Lung microvascular endothelial cell (primary cell): ENCODE measurements at places on chromosomes 11 and 22.
A peak's percentile ranks its signal among the peaks of the same experiment; 100 is the strongest.

GRCh38 chr22:27405672-27406388 lies 395.7 kb downstream of the MN1 start:
- DNase-seq: peak; percentile 68

- no peak for DNase-seq
Measured at GRCh38 chr11:78514922-78515502, 59.7 kb downstream of the NARS2 start.

GRCh38 chr11:75858613-75859012 lies 43.6 kb downstream of the UVRAG start:
- DNase-seq: no peak

DNA sequence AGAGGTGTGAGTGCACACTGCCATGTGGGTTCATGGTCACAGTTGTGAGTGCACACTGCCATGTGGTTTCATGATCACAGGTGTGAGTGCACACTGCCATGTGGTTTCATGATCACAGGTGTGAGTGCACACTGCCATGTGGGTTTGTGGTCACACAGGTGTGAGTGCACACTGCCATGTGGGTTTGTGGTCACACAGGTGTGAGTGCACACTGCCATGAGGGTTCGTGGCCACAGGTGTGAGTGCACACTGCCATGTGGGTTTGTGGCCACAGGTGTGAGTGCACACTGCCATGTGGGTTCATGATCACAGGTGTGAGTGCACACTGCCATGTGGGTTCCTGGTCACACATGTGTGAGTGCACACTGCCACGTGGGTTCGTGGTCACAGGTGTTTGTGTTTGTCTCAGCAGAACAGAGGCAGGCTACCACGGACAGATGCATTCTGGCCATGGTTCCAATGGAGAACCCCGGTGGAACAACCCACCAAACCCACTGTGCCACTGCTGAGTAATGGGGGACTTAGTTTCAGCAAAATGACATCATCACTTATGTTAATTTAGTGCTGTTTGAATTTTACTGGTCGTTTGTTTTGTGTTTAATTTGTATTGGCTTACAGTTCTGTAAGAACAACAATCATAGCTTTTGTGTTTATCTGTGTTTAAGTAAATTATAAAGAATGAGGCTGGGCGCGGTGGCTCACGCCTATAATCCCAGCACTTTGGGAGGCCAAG lies 57.2 kb downstream of the RPS6KA4 start:
- no peak for DNase-seq

- no peak for DNase-seq
Measured at GRCh38 chr22:48070083-48070482, 1307.6 kb downstream of the TBC1D22A start.

- DNase-seq: no peak
Measured at GRCh38 chr11:12989428-12990161, 19.5 kb upstream of the RASSF10 start.

DNA sequence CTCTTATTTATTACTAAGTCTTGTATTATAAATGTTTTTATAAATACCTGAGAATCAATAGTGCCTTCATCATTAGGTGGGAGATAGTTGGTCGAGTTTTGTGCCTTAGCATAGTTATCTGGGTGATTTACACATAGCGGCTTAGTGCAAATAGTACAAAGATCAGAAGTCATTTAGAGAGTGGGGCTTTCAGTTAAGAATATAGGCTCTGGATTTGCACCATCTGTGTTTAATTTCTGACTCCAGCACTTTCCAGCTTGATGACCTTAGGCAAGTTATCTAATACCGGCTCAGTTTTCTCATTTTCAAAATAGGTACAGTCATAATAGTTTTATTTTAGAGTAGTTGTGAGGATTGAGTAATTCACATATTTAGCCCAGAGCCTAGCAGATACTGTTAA lies 26.4 kb downstream of the PDE3B start:
- DNase-seq: no peak

DNA sequence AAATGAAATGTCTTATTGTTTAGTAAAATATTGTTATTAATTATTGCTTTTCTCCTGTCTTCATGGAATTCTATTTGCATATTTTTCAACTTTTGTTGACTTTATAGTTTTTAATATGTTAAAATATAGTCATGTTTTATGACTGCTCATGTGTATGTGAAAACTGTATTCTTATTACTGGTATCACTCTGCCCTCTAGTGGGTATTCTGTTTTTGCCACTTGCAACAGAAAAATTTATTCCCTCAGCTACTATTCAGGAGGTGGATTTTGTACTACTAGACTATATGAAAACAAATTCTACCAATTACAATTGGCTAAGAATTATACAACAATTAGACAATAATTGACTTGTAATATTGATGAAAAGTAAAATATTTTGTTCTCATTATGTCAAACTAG lies 45.0 kb downstream of the OR4C6 start:
- peak; percentile 56 for DNase-seq

GRCh38 chr11:83702796-83703195 lies 416.6 kb upstream of the CCDC90B start:
- no peak for DNase-seq

- DNase-seq: peak; percentile 71
Measured at GRCh38 chr11:72924568-72925190, 110.5 kb downstream of the ATG16L2 start.

DNA sequence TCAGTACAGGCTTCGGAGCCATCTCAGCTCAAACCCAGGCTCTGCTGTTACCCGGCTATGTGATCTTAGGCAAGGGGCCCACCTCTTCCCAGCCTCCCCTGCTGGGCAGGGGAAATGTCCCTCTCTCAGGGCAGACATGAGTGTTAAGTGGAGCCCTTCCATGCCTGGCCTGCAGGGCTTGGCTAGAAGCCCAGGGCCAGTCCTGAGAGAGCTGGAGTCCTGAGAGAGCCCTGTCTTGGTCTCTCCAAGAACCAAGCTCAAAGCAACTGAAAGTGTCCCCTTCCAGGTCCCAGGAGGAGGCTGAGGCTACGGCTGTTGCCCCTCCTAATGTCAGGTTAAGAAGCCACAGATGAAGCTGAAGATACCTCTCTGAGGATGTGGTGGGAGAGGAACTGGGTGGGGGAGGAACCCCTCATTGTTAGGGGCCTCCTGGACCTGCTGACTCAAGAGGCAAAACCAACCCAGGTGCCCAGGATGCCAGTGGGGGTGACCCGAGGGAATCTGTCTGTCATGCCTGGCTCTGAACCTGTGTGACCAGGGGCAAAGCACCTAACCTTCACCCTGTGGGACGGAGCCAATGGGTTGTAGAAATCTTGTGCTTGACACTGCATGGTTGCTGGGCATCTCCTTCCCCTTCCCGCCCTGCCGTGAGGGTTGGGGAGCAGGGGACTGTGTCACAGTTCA lies 4.2 kb downstream of the ZP1 start:
- no peak for DNase-seq

DNA sequence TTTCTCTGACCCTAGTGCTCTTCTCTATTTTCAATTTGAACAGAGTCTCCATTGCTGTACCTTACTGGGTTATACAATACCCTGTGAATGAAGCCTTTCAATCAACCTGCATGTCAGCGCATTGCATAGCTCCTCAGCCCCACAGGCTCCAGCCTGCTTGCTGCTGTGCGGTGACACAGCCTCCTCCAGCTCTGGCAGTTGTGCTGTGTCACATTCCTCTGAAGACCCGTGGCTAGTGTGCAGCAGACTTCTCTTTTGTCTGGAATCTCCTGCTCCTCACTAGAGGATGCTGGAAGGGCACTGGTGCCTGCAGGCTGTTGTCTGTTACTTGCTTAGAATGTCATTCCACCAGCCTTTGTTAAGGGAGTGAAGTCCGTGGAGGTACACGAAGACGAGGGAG lies 390.1 kb upstream of the B3GAT1 start:
- no peak for DNase-seq

GRCh38 chr22:48605856-48606481 lies 1221.7 kb downstream of the BRD1 start:
- no peak for DNase-seq

DNA sequence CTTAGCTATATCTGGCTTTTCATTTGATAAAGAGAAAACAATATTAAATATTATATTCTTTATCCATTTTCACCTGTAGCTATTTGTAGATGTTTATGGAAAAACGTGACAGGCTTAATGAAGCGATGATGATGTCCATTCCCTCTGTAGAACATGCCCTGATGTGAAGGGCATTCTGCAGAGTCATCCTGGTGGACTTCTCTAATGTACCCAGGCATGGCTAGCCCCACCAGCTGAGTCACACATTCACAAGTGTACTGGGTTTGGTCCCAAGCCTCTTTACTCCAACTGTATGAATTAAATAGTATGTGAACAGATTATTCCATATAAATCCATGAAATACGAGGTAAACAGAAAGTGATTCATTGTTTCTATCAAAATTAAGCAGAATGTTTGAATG lies 139.3 kb downstream of the CADM1 start:
- no peak for DNase-seq

GRCh38 chr22:33328789-33329296 lies 270.7 kb upstream of the SYN3 start:
- DNase-seq: no peak

DNA sequence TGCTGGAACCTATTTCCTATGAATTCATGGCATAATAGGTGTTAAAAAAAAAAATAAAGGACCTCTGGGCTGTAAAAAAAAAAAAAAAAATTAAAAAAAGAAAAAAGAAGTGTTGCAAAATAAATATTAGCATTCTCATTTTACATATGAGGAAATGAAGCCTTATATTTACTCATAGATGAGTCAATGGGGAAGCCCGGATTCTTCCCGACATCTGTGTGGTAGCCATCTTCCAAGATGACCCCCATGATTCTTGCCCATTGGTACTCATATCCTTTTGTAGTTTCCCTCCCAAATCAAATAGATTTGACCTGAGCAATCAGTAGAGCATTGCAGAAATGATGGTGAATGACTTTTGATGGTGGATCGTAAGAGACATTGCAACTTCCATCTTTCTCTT lies 3.0 kb upstream of the SWAP70 start:
- peak; percentile 63 for DNase-seq

DNA sequence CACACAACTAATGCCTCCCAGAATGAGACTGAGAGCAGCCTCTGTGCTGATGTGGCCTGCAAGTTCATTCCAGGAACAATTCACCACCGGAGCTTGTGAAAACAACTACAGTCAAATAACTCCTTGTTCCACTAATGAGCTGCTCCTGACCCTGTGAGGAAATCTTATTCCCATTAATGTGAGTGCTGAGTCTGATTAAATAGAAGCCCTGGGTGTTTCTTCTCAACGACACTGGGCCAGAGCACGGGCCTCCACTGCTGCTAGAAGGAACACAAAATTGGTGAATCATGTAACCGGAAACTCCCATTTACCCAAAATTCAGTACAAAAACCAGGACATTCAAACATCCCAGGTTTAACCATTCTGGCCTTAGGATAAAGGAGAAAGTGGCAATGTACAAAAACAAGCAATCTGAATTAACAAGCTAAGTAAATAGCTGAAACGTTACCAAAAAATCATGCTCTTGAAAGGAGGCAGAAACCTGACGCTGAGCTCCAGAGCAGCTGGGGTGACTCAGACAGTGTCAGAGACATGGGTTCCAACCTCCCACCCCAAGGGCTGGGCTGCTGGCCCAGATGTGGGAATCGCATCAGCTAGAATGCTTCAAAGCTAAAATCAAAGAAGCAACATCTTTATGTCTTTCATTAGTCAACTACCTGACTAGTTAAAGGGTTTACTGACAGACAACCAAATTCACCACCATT lies 26.7 kb downstream of the SERGEF start:
- no peak for DNase-seq

DNA sequence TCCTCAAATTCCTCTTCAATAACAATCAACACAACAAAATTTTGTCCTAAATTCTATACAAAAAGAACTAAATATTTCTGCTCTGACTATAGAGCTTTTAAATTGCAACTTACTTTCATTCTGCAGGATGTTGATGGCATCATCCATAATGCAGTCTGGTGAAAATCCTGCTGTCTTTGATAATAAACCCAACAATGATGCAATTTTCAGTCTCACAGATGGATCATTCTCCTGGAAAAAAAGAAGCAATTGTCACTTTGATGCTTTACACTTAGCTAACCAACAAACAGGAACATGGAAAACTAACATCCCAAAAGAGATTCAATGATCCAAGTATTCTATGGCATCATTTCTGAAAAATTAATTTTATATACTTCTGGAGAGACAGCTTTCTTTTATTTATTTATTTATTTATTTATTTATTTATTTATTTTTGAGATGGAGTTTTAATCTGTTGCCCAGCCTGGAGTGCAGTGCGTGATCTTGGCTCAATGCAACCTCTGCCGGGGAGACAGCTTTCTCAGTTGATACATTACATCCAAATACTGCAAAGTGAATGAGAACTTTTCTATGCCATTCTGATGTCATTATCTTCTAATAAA lies 13.0 kb downstream of the INTS4 start:
- DNase-seq: no peak

GRCh38 chr11:27394781-27395228 lies 31.8 kb upstream of the CCDC34 start:
- no peak for DNase-seq

DNA sequence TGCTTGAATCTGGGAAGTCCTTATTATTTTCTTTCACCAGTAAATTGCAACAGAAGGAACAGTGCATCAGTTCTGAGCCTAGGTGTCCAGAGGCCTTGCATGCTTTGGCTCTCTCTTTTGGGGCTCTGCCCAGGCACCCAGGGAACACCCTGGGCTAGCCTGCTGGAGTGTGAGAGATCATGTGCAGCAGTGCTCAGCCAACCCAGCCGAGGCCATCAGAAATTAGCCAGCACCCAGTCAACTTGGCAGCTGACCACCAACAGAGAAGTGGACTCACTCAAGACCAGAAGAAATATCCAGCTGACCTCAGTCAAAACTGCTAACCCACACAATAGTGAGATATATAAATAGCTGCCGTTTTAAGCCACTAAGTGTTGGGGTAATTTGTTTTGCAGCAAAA lies 11.2 kb upstream of the P4HA3 start:
- DNase-seq: peak; percentile 10

GRCh38 chr22:31947296-31947695 lies 3.0 kb downstream of the YWHAH start:
- DNase-seq: peak; percentile 73

DNA sequence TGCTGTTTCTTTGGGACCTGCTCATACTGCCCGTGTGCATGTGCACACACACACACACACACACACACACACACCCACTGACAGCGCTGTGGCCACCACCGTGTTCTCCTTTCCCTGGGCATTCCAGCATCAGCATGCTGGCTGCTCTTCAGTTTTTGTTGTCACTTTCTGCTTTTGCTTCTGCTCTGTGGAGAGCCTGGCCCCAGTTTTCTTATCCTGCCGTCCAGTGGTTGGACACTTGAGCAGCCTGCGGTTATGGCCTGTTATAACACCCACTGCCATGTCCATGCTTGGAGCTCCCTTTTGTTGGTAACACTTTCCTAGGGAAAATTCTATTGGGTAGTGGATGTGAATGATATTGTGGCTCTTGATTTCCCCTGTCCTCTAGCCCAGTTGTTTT lies 83.6 kb downstream of the OSBP2 start:
- no peak for DNase-seq

DNA sequence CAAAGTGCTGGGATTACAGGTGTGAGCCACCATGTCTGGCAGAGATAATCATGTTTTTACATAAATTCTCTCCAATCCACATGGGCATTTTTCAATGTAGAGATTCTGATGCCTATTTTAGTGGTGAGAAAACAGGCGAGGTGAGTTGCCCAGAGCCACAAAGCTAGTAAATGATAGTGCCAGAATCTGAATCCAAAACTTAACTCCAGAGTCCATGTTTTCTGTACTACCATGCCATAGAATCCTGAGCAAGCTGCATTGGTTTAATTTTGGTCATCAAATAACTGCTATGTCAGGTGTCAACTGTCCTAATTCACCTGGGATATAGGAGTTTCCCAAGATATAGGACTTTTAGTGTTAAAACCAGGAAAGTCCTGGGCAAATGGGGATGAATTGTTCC lies 13.6 kb downstream of the NEFH start:
- DNase-seq: no peak

GRCh38 chr11:118714816-118715215 lies 35.4 kb upstream of the TREH start:
- no peak for DNase-seq

GRCh38 chr11:73140213-73141030 lies 1.7 kb downstream of the FCHSD2 start:
- peak; percentile 57 for DNase-seq
